ENCODE measurements at places on chromosomes 2 and 18.

DNA sequence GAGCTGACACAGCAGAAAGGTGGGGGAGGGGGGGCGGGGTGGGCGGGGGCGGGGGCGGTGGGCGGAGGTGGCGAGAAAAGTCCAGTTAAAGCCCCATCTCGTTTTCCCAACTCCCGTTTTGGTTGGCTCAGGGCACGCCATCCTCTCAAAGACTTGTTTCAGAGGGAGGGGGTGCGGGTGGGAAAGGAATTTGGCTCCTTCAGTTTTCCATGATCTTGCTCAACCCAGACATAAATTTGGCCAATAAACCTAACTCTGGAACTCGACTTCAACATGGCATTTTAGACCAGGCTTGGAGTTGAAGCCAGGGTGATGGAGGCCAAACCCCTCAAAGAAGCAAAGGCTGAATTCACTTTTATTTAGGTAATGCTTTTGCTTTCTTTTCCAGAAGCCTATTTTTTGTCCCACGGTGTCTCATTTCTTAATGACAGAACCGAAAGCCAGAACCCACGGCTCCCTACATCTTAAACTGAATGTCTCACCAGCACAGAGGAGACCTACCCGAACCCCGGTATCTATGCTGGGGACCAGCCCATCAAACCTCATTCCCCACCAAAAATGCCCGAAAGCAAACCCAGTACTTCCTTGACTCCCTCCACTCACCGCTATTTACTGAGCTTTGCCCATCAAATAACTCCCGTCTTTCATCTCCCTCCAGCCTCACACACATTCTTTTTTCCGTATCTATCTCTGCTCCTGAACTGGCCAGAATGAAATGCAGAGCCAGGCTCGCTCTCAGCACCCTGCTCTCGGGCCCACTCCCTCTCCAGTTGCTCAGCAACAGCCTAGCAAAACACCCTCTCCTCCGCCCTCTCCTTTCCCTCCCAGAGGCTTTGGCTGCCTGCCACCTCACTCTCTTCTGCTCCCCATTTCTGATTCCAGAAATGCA is 4.3 kb downstream of the IGFBP5 start:
- no peak for DNase-seq

- DNase-seq = no peak
Observed at GRCh38 chr2:200003444-200003843, 48.1 kb downstream of the MAIP1 start.

DNA sequence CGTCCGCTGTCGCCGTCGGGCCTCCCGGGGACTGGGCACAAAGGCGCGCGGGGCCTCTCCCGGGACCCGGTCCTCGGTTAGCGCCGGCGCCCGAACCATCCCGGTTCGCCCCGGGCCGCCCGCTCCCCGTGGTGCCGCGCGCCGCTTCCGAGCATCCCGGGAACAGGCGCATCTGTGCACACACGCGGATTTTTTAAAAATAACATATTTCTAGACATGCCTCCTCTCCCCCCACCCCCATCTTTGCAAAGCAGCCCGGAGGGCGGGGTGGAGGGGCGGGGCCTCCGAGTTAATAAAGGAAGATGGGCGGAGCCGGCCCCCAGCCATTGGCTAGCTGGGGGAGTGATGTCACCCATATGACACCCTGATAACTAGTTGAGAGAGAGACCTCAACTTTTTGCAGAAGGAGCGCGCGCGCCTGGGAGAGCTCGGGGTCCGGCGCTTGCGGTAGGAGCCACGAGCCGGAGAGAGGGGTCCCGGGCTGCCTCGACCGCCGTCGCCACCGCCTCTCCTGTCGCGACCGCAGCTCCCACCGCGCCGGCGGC is at the start of gene SOX11:
TSS of gene SOX11 (plus strand) at position 400 of the 545 bp plus-strand sequence. CDS start 338 bp downstream, outside the sequence.
- no peak for DNase-seq

DNA sequence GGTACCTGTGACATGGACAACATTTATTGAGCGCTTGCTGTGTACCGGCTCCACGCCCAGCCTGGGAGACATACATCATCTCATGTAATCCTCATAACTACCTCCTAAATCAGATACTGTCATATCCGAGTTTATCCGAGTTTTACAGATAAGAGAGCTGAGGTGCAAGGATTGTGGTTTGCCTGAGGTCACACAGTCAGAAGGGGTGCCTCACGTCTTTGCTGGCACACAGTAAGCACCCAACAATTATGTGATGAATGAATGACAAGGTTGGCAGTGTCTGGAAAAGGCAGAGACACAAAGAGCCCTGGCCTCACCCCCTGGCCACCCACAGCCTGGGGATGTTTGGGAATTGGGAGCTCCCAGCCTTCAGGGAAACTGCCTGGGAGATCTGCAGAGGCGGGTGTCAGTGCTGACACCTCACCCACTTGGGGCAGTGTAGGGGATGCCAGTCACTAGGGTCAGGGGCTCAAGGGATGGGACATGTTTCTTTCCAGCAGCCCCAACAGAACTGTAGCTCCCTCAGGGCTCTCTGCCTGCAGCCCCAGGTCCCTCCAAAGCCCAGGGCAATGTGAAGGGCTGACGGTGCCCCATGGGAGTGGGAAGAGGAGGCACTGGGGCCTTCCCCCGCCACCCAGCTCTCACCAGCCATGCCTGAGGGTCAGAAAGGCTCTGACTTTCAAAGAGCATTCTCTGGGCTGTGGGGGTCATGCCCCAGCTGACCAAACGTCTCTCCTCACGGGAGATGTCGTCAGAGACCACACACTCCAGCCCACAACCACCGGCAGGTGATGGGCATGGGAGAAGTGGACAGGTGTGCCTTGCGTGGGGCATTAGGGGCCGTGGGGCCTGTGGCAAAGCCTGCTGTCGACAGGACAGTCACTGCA is 157.5 kb downstream of the ZFP36L2 start:
- no peak for DNase-seq

DNA sequence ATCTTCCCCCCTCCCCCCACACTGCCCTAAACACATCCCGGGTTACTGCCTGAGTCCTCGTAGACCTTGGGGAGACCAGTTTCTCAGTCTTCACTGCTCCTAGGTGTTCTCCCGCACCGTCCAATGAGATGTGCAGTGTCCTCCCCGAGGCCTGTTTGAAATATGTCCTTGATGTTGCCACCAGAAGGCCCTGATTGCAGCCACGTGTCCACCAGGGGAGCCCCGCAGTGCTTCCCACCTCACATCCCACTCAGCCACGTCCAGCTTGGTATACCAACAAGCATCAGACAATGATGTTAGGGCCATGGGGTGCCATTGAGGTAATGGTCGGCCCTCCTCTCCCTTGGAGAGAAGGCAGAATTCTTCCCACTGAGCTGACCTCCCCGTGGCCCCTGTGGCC is 38.7 kb downstream of the TCF7L1 start:
- DNase-seq = no peak

DNA sequence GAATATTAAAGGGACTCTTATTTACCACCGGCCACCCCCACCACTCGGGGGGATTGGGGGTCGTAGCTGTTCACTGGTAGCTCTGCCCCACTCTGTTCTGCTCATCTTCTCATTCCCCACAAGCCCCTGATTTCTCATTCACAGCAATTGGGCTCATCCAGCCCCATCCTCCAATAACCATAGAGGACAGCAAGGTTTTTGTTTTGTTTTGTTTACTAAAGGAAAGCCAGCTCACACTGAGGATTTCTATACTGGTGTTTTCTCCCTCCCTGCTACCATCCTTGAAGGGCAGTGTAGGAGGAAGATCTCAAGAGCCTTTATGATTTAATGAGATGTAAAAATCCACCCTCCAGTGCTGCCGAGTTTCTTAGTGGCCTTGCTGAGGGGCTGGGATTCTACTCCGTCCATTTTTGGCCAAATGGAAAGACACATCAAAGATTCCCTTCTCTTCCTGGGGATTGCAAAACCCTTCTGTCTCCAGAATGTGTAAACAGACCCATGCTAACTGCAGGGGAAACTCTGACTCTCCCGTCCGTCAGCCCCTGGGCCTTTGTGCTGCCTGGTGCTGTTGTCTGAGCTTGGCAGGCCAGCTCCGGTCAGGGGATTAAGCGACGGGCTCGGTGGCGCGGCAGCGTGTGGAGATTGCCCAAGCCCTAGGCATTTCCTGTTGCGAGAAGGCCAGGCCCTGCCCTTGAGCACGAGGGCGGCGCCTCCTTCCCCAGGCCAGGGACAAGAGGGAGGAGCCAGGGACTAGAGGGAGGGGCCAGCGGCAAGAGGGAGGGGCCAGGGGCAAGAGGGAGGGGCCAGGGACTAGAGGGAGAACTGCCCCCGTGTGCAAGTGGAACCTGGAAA is 165.0 kb downstream of the ANTXR1 start:
- no peak for DNase-seq

GRCh38 chr18:24432618-24433017 is 6.1 kb downstream of the IMPACT start:
- no peak for DNase-seq

All from activated gamma-delta T cell (primary cell).